Psoas muscle (tissue), 8 donors: ENCODE measurements at places on chromosomes 2 and 18. TPM values are rescaled to one million over a fixed set of nuclear protein-coding genes. Genes with fewer than 3 reads are reported as not detected.

Gene TBR1
- polyA plus RNA-seq, result 0.12 TPM

Gene DLX2
- not detected for polyA plus RNA-seq

Gene NDC80
- 0.13 TPM for polyA plus RNA-seq

Gene SNX17
- polyA plus RNA-seq, result 94.0 TPM

Gene MEP1B
- polyA plus RNA-seq, result not detected

Gene GREB1
- polyA plus RNA-seq, result 1.3 TPM

Gene DOCK10
- polyA plus RNA-seq, result 1.0 TPM

Gene CYP1B1
- polyA plus RNA-seq, result 4.2 TPM

Gene CXCR4
- 1.8 TPM for polyA plus RNA-seq

Gene SEPTIN10
- 26.3 TPM for polyA plus RNA-seq

Gene IMP4
- 270 TPM for polyA plus RNA-seq

Gene PCBP1
- polyA plus RNA-seq, result 549 TPM

Gene KIAA2012
- polyA plus RNA-seq, result not detected

Gene GRP
- polyA plus RNA-seq, result not detected

Gene TMEM169
- polyA plus RNA-seq, result 0.07 TPM

Gene NCKAP5
- polyA plus RNA-seq, result 0.03 TPM

Gene KCNIP3
- 2.0 TPM for polyA plus RNA-seq

Gene DES
- 13,925 TPM for polyA plus RNA-seq
